ENCODE measurements at places on chromosomes 11 and 22.

DNA sequence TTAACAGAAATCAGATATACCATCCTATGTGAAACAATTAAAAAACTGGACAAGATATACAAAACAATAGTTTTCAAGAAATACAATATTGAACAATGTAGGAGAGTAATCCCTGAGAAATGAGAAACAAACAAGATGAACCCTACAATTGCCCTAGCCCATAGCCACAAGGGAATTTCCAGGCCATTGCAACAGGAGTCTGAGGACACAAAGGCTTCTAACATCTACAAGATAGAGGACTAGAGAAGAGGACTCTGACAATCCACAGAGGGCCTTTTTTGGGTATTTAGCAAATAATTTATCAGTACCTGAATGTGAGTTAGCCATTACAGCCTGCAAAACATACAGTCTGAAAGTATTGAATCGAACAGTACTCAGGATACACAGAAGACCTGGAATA lies 251.7 kb downstream of the GRM5 start:
- DNase-seq: no peak

DNA sequence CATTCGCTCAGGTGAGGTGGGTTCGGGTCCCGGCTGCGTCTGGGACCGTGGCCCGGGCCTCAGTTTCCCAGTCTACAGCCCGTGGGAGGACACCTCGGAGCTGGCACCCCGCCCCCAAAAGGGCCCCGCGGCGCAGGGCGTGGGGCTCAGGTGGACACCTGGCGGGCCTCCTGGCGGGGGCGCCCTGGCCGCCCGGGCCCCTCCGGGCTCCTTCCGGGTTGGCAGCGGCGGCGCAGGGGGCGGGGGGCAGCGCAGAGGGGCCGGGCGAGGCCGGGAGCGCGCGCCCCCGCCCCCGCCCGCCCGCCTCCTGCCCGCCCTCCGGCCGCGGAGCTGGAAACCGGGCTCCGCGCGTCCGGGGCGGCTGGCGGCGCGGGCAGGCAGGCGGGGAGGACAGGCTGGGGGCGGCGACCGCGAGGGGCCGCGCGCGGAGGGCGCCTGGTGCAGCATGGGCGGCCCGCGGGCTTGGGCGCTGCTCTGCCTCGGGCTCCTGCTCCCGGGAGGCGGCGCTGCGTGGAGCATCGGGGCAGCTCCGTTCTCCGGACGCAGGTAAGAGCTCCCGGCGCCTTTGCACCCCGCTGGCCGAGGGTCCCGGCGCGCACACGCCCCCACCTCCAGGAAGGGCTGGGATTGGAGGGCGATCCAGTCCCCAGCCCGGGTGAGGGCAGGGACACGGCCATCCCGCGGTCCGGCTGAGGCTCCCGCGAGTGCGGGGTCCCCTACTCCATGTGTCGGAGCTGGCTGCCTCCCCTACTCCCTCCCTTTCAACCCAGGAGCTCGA lies at the start of gene EMID1:
Gene EMID1, plus strand, starts transcription at position 303 of the 778 bp plus-strand sequence. Its CDS starts 143 bp downstream, at position 446.
- no peak for DNase-seq

DNA sequence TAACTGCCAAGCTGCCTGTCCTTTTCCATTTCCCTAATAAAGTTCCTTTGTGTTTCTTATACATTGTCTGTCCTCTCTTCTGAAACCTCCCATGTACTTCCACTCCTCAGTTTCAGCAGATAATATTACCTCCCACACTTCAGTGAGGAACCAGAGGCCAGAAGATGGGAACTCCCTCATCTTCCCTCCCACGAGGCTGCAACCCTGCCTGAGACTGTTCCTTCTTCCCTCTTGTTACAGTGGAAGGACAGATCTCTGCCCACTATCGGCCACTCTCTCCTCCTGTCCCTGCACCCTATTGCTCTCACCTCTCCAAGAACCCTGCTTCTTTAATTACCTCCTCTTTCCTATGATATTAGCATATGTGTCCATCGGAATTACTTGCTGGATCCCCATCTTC lies 38.1 kb upstream of the SWAP70 start:
- DNase-seq: no peak

DNA sequence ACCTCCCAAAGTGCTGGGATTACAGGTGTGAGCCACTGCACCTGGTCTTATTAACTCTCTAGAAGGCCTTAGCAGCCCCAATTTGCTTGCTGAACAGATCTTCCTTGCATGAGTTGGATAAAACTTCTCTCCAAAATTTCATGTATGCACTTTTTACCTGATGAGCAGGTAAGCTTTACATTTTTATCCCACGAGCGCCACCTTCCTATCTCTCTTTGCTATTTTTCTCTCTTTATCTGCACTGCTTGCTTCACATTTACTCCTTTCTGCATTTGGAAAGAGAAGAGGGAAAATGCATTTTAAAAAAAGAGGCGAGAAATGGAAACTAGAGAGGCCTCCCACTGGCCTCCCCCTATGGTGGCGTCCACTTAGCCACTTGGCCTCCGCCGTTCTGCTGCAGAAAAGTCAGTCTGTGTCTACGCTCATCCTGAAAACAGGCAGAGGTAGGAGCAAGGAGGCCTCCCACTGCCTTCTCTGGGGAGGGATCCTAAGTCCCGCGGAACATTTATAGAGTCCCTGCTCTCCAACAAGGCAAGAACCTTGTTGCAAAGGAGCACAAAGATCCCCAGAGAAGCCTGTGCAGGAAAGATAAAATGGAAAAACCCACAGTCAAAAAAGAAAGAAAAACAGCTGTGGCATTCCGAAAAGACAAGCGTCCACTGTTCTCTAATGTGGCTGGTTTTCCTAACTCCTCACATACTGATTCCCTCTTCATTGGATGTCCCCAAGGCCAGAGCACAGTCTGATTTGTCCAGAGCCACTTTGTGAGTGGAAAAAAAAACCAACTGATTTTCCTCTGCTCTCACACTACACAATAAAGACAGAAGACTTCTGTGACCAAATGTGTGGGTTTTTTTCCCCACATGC lies 62.2 kb upstream of the INCENP start:
- no peak for DNase-seq

GRCh38 chr11:83449338-83449913 lies 163.3 kb upstream of the CCDC90B start:
- no peak for DNase-seq

DNA sequence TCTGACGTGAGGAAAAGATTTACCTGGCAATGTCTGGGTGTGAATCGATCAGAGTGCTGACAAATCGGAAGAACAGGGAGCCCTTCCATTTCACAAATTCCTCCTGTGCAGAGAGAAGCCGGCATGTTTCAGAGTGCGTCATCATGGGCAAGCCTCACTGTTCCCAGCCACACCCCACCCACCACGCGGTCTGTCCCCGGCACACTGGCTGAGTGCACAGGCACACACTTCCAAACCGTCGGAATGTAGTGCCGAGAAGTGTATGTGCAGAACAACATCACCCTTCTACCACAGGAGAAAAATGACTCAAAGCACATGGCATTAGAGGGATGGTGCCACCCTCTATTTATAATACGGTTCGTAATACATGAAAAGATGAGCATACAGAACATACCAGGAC lies 47.5 kb downstream of the NCAPD3 start:
- no peak for DNase-seq

- DNase-seq: no peak
These were observed 103.0 kb downstream of the C11orf58 start for GRCh38 chr11:16841481-16841880.

DNA sequence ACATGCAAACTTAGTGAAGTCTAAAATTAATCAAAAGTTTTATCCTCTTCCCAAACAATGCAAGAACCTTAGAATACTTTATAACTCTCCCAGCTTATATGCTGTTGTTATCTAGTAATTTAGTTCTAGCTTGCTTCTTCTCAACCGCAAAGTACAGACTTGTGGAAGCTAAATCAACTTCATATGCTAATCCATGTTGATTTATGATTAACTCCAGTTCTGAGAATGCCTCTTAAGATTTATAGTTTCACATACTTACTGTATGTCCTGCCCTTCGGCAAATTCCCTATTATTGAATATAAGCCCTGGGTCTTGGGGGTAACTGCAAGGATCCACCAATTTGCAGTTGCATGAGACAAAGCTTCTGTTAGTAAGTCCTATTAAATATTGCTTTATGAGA lies 17.6 kb upstream of the SLC35F2 start:
- no peak for DNase-seq

DNA sequence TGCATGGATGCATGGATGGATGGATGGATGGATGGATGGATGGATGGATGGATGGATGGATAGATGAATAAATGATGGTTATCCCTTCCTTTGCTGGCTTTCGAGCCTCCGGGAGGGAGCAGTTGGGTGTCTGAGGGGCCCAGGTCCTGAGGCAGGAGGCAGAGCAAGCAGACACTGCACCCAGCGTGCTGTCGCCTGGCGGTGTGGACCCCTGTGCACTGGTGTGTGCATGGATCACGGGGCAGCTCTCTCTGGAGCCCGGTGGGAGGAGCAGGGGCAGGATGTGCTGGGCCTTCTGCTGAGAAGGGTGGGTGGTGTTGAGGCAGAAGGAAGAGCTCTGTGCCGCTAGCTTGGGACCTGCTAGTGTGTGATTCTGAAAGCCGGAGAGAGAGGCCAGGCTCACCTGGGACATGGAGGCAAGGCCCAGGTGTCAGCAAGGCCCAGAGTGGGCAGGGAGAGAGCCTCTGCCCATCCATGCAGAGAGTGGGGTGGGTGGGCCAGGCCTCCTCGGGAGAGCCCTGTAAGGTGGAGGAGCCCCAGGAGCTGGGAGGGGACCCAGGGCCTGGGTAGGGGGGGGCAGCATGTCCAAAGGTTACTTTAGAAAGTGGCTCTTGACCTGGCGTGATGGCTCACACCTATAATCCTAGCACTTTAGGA lies 254.4 kb downstream of the BRD1 start:
- no peak for DNase-seq

- peak; percentile 73 for DNase-seq
These were observed 950 bp downstream of the FERMT3 start for GRCh38 chr11:64207256-64208085.

- peak; percentile 24 for DNase-seq
These were observed 4.3 kb downstream of the SIAE start for GRCh38 chr11:124669193-124669592.

GRCh38 chr11:34492806-34493414 lies 20.7 kb downstream of the ELF5 start:
- no peak for DNase-seq

DNA sequence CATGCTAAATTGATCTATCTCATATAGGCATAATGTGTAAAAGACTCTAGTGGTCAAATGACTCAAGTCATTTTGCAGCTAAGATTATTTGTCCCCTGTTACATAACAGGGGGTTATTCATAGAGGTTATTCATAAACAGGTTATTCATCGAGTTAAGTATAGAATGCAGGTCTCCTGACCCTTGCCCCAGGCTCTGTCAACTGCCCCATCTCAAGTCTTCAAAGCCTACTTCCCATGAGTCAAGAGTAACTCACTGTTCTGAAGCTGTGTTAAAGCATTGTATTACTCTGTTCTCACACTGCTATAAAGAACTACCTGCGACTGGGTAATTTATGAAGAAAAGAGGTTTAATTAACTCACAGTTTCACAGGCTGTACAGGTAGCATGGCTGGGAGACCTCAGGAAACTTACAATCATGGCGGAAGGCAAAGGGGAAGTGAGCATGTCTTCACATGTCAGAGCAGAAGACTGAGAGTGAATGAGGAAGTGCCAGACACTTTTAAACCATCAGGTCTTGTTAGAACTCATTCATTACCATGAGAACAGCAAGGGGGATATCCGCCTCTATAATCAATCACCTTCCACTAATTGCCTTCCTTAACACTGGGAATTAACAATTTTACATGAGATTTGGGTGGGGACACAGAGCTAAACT lies 226.2 kb upstream of the BLID start:
- no peak for DNase-seq

DNA sequence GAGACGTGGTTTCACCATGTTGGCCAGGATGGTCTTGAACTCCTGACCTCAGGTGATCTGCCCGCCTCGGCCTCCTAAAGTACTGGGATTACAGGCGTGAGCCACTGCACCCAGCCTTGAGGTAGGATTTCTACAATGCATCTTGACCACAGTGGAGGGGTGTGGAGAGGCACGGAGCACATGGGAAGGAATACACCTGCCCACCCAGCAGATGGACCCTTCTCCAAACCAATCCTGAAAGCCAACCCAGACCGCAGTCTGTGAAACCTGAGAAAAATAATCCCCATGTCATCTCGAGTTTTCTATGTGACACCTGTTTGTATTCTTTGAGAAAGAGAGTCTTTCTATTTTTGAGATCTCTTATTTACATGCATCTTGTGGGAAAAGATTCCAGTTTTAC lies 32.5 kb downstream of the LGR4 start:
- no peak for DNase-seq

- no peak for DNase-seq
These were observed 23.8 kb upstream of the OAF start for GRCh38 chr11:120186774-120187591.

GRCh38 chr22:35586771-35587170 lies 30.4 kb downstream of the MB start:
- DNase-seq: no peak

GRCh38 chr11:46336563-46337180 lies 10.6 kb upstream of the DGKZ start:
- DNase-seq: no peak

DNA sequence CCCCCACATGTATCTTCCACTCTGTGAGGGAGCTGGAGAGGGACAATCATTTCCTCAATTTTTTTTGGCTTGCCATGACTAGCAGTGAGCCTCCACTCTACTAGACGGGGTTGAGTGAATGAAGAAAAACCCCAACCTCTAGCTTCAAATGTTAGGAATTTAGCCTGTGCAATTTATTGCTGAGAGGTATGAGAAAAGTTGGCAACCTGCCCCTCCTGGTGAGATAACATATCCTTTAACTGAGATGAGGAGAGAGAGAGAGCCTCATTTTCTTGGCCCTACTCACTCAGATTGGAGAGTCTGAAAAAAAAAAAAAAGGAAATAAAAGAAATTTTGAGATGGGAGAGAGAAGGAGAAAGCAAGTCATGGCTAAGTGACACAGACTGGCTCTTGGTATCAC lies 218.2 kb upstream of the CARD18 start:
- DNase-seq: no peak

DNA sequence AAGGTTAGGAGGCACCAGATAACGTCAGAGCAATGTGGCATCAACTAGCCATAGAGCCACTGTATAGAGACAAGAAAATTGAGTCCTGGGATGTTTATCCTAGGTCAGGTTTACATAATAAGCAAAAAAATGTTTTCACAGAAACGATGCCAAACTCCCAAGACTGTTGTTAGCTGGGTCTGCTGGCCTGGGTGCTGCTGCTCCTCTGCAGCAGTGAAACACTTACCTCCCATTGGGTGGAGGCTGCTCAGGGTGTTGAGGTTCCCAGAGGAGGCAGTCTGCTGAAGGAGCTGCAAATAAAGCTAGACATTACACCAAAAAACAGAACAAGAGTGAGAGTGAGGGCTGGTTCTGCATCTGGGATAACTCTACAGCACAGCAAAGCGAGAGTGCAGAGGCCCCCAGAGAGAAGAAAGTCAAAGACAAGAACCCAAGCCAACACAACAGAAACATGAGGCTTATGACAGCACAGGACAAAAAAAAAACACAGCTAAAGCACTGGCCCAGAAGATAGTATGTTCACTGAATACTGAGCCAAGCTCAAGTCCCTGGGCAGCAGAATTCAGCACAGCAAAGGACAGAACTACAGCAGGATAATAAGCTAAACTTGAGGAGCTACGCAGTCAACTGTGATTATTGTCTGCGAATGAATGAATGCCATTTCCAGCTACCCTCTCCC lies 29.9 kb upstream of the RAPSN start:
- no peak for DNase-seq

GRCh38 chr11:62477927-62478326 lies 59.1 kb downstream of the SCGB1A1 start:
- DNase-seq: no peak

Data from activated T-helper 2 cell treated with anti-CD3 and anti-CD28 coated beads, Interferon-gamma antibody, Interleukin-2, Interleukin-4, amounts not matched to agents 10 μg/mL and 5 μg/mL and 100 μg/mL, durations not matched to agents 14 hours and 24 hours and 36 hours (primary cell).